ENCODE measurements at places on chromosomes 7 and 10. TPM values are rescaled to one million over a fixed set of nuclear protein-coding genes. Genes with fewer than 3 reads are reported as not detected.

Gene ETV1
- polyA plus RNA-seq: 5.0 TPM

DNA sequence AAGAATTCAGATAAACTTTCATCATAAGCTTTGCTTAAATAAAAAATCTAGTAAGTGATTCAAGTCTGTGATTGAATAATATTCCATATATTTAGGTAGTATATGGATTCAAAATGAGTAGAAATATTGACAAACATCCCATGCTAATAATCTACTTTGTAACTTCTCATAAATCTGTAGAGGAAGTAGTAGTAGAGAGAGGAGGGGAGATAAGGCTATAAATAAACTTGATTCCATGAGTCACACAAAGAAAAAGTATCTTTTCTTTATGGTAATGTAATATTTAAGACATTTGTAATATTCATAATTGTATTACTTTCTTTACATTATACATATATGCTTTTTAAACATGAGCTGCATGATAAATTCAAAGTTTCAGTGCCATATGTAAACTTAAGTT lies 25.6 kb upstream of the CD36 start:
- no peak for DNase-seq

DNA sequence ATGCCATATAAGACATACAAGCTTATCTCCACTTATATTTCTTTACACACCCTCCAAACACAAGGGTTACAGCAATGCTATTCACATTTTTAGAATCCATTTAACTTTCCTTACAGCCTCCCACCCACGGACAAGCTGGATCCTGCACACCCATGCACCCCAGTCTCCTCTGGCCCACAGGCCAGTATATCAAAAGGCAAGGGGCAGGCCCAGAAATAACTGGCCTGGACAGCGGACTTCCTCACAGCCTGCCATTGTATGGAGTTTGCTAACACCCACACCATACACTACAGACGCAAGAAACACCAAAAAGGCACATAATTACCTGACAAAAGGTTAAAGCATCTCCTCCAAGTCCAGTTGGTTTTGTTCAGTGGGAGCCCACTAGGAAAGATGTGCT lies 12.0 kb downstream of the HOXA4 start:
- no peak for DNase-seq

- no peak for DNase-seq
These were observed 879 bp downstream of the NUDT5 start for GRCh38 chr10:12194752-12195271.

- no peak for DNase-seq
These were observed 674 bp upstream of the OSBPL3 start for GRCh38 chr7:24980534-24981170.

DNA sequence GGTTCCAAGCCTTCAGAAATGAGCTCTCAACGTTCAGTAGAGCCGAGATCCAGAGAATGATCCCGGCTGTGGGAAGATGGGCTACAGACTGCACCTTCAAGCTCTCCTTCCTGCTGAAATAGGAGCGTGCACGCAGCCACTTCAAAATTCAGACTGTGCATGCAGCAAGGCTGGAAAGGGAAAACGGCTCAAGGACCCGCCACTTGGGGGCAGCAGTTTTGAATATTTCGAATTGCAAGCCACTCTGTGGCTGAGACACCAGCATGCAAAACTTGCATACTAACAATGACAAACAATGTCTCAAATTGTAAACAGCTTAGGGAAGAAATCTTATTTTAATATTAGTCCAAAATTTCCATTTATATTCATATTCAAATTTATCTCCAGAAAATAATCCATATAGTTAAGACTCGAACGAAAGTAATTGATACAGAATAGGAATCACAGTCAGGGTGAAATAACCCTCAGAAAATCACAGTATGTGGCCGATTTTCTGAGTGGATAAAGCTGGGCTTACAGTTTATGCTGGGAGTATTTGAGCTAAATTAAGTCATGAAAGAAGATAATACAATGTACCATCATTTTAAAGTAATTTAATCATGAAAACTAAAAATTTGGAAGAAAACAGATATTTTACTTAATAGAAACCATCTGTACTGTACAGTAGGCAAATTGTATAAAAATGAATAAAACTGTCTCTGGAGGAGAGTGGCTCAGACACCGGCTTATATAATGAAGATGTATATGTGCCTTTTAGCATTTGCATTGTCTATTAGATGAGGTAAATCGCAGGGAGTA lies 137.9 kb upstream of the MKI67 start:
- DNase-seq: peak; percentile 25

Gene MMP21
- not detected for polyA plus RNA-seq

All from keratinocyte (primary cell).